SJSA1 (cell line): ENCODE measurements at places on chromosomes 13 and 19. TPM values are rescaled to one million over a fixed set of nuclear protein-coding genes. Genes with fewer than 3 reads are reported as not detected.

Gene SHISA7
- total RNA-seq: not detected in 2 replicates

DNA sequence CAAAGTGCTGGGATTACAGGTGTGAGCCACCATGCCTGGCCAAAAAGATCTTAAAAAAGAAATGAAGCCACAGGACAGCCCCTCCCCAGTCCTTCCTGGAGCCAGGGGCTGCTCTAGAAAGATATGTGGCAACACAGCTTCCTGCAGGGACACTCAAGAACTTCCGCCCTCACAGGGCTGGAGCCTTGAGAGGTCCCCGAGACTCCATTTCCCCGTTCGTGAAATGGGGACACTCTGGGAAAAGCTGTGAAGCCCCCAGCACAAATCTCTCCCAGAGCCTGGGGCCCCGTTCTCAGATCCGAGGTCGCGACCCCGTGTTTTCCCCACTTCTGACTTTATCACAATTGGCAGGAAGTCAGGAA is 2.5 kb upstream of the GPX4 start:
- peaks cover 15% of the 10 kb centered on the region for H3K36me3 ChIP-seq
- H3K4me3 ChIP-seq: no peak overlapping the region
- no peak for DNase-seq
- peak overlapping the region; percentile 79 for H3K27ac ChIP-seq
- no peaks in the 10 kb centered on the region for H3K27me3 ChIP-seq

Gene KRTDAP
- total RNA-seq: not detected in 2 replicates

- no peak overlapping the region for H3K4me3 ChIP-seq
- H3K4me1 ChIP-seq: no peaks in the 10 kb centered on the region
- H3K27ac ChIP-seq: no peak overlapping the region
- no peak for DNase-seq
- no peaks in the 10 kb centered on the region for H3K36me3 ChIP-seq
Observed at GRCh38 chr19:38875656-38876395, 2.2 kb downstream of the RINL start.
